ENCODE measurements at places on chromosomes 6 and 20. TPM values are rescaled to one million over a fixed set of nuclear protein-coding genes. Genes with fewer than 3 reads are reported as not detected.

DNA sequence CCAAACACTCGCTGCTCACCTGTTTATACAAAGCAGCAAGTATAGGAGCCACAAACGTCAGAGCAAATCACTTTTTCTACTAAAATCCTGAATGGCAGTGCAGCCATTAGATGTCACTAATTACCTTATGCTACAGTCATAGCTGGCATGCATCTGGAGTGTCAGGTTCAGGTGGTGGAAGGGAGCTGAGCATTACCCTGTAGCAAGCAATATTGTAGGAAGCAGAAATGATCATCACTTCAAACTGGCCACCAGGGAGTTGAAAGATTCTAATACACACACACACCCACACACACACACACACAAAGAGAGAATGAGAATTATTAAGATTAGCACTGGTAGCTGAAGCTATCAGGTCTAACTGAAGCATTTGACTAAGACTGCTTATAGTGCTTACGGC is 75.8 kb downstream of the EFHC1 start:
- no peak for DNase-seq

Gene CD93
- total RNA-seq = 175 TPM

DNA sequence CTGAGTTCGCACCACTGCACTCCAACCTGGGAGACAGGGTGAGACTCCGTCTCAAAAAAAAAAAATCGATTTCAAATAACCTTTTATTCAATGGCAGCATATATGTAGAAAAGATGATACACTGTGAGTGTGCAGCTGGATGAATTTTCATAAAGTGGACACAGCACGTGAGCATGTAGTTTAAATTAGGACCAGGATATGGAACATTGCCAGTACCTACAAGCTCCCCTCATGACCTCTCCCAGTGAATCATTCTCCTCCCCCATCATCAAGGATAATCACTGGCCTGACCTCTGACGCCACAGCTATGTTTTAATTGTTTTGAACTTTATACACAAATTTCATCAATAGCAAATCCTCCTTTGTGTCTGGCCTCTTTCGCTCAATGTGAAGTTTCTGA is 53.8 kb upstream of the HDAC2 start:
- DNase-seq = no peak

DNA sequence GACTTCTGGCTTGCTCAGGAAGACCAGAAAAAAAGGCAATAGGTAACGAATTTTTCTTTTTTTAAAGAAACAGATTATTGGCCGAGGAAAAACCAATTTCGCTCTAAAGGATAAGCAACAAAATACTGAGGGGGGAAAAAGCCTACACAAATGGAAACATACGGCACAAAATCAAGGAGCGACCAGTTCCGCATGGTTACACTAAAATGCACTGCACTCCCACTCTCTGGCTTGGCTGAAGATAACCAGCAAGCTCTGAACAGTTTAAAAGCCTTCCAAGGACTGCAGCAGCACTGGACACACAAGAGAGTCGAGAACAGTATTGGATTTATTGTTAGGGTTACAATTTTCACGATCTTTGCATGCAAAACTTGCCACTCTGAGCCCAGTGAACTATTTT is 881 bp upstream of the MAP7 start:
- no peak for DNase-seq

DNA sequence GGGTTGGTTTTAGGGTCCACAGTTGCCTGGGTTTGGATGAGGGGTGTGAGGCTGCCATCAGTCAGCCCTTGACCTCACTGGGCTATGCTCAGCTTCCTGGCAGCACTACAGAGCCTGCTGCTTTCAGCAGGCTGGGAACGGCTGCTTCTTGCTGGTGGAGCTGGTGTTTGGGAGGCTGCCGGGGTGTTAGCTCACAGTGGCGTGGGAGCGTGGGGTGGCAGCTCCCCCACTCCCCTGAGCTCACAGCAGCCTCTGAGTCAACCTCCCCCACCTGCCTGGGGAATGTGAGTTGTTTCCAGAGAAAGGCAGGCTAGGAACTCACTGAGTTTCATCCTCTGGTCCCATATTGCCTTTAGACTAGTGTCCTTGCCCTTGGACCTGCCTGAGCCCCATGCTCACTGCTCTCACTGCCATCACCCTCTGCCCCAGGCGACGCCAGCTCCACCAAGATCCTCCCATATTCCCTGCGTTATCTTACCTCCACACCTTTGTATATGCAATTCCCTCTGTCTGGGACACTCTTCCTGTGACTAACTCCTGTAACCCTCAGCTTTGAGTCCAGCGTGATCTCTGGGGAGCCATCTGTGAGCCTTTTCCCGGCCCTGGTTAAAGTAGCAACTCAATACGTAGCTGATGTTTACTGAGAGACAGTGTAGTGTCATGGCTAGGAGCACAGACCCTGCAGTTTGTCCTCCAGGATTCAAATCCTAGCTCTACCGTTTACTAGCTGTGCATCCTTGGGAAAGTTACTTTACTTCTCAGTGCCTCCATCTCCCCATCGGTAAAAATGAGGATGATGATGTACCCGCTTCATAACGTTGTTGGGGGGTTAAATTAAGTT is 34.8 kb downstream of the PPP1R16B start:
- no peak for DNase-seq

Gene COL9A3
- 3.8 TPM for total RNA-seq

GRCh38 chr6:133956416-133957049 is 3.5 kb downstream of the TBPL1 start:
- no peak for DNase-seq

DNA sequence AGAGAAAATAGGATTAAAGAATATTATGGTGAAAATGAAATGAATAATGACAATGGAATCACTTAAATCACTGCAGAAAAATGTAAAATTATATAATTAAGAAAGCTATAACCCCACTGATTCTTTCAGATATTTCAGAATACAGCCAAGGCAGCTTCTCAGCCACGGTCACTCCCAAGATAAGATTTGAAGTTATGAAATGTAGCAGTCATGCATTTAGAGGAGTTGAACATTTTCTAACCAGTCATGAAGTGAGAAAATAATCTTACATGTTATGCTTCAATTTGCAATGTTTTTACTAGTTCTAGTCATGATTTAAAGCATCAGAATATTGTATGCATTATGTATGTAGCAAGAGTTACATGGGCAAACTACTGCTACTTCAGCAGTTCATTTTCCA is 13.3 kb upstream of the PLCB1 start:
- DNase-seq = no peak

DNA sequence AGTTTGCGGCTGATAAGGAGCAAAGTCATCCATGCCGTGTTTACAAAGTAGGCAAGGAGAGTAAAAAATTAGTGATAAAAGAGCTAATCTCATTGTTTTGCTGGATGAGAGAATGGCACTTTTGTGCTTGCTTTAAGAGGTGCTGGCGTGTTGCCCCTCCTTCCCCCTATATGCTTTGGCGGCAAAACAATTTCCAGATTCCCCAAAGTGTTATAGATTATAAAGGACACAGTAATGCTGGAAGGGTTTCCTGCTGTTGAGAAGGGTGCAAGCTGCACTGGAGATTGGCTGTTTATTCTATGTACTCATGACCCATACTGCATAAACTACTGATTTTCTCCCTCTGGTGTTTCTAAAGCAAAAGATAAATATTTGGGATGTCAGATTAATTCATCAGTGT is 338.9 kb upstream of the MAP3K7 start:
- DNase-seq = no peak

Gene CLIC5
- 56.0 TPM for total RNA-seq

- no peak for DNase-seq
Measured at GRCh38 chr20:23156170-23156841, 70.2 kb upstream of the CD93 start.

GRCh38 chr6:93418033-93418407 is 1.3 kb downstream of the EPHA7 start:
- no peak for DNase-seq

DNA sequence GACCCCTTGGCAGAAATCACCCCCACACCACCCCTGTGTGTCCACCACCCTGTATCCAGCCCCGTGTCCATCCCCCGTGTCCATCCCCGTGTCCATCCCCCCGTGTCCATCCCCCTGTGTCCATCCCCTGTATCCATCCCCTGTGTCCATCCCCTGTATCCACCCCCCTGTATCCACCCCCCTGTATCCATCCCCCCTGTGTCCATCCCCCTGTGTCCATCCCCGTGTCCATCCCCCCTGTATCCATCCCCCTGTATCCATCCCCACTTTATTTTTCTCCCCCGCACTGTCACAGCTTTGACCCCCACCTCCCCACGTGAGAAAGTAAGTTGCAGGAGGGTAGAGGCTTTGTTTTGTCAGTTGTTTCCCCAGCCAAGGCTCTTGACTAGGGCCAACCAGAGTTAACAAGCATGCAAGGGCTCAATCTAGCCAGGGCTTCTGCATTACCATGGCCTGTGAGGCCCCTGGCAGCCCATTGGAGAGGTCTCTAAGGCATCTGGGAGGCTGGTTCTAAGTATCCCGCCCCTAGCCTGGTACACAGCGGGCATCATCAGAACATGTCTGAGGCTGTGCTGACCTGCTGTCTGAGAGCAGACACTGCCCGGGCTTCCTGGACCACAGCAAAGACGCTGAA is 18.1 kb upstream of the SIRPA start:
- no peak for DNase-seq

GRCh38 chr6:129235167-129236000 is 352.4 kb downstream of the LAMA2 start:
- no peak for DNase-seq

DNA sequence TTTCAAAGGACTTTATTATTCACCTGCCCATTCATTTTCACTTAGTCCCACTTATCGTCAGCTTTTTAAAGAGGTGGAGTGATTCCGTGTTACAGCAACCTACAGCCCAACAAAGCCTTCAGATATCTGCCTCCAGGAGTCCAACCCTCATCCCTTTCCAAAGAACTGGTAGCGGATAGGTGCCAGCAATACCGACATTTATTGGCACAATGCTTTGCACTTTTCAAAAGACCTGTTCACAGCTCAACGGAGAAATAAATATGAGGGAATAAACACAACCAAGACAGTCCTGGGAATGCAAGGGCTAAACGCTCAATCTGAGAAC is 819 bp upstream of the MTRF1L start:
- DNase-seq = no peak

Gene HSPA1A
- total RNA-seq = 376 TPM

Gene ARMC2
- 15.3 TPM for total RNA-seq

- DNase-seq = no peak
Measured at GRCh38 chr6:6466967-6467761, 121.4 kb upstream of the LY86 start.

DNA sequence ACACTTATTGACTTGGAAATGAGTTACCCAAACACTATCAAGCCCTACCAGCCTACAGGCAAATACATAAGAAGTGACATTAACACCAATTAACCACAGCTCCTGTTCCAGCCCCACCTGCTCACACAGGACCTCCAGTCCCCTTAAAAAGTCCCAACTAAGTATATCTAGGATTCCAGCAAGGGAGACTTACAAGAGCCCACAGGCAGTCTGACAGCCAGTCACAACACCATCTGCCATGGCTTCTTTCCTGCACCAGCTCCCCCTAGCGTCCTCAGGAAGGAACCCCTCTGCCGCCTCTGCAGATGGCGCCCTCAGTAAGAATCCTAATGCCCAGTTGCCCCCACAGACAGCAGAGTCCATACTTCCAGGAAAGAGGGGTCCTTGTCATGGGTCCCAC is 122.1 kb downstream of the HIVEP2 start:
- DNase-seq = no peak

DNA sequence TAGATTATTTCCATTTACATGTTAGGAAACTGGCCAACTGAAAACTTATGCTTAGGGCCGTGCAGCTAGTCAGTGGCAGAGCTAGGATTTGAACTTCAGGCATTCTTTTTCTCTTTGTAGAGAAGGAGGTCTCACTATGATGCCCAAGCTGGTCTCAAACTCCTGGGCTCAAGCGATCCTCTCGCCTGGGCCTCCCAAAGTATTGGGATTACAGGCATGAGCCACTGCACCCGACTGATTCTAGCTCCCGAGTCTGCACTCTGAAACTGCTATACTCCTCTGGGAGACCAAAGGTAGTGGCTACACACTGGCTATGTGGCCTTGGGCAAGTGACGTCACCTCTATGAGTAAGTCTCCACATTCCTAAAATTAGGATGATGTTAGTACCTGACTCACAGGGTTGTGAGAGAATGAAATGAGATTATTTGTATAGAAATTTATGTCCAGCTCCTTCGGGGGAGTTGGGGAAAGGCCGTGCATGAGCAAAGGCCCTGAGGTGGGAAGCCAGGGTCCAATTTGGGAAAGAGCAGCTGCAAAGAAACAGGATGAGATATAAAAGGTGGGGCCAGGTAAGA is 6.4 kb downstream of the PLTP start:
- DNase-seq = no peak

Gene SLC52A3
- 3.3 TPM for total RNA-seq

DNA sequence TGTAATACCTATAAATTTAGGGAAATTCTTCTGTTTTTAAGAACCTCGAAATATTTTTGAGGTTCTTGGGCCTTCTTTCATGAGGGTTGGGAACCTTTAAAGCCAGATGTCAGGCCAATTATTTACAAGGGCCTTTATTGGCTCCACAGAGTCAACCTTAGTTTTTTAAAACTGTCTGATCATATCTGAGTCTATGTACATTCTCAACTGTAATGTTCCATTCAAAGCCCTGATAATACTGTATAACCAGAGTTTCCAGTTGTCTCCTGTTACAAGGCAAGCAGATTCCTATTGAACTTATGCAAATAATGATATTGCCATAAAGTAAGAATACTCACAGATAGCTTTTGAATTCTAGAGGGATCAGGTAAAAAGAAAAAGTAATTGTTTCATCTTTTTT is 545.5 kb downstream of the EPM2A start:
- DNase-seq = no peak

Gene RIN2
- 69.3 TPM for total RNA-seq

DNA sequence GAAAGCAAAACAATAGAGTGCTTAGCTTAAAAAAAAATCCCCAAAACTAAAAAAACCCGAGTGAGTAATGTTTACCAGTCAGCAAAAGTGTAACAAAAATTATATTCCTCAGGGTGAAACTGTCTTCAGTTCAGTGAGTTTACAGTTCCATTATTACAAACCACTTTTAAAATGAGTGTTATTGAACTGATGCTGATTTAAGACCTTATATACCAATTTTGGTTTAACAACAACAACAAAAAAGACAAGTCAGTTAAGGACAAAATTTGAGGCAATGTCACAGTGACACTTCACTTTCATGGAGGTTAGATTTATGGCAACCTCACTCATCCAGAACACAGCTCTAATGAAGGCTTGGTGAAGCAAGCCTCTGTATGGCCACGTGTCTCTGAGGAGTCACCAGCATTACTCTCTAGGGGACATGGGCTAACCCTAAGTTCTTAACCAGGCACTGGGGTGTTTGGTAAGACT is 630.8 kb downstream of the PHF3 start:
- DNase-seq = no peak

GRCh38 chr20:33733654-33734576 is 2.1 kb downstream of the ZNF341 start:
- DNase-seq = no peak

GRCh38 chr20:57263801-57264792 is 2.3 kb downstream of the BMP7 start:
- DNase-seq = no peak

GRCh38 chr20:38810926-38811630 is 5.6 kb downstream of the PPP1R16B start:
- DNase-seq = no peak

DNA sequence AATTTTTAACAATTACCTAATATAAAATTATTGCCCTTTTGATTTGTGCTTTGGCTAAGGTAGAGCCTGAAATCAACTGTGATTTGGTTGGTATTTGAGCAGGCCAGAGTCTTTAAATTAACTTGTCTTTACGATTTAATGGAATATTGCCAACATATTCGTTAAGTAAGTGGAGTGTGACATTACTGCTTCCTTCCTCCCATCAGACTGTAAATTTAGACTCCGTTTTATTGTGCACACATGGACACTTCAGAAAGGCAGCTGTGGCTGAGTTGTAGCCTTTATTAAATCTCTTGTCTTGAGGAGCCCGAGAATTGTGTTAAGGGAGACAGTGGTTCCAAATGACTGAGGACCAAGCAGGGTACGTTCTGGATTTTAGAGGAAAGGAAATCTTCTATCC is 57.4 kb downstream of the CAP2 start:
- no peak for DNase-seq

Measured in omental fat pad (tissue), 4 donors.